ENCODE measurements at places on chromosomes 5 and 9.

GRCh38 chr5:62942384-62942783 is 363.8 kb downstream of the LRRC70 start:
- DNase-seq, result no peak

- DNase-seq, result peak; percentile 33
Measured at GRCh38 chr5:151150471-151151262, 6.9 kb downstream of the ANXA6 start.

DNA sequence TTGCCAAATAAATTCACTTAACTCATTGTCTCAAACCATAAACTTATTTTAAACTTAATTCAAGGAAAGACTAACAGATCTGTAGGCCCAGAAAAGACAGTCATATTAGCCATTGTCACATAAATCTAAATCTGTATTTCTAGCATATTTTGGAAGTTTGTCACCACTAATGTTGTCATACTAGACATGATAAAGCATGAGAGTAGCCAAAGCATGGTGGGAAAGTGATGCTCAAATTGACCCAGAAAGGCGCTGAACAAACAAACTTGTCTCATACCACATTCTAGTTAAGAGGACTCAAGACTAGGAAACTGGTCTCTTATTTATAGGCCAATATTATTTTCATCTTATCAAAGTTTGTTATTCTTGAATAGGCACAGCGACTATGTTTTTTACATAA is 99.4 kb downstream of the VCAN start:
- DNase-seq, result no peak

- DNase-seq, result no peak
Measured at GRCh38 chr5:54704825-54705224, 187.3 kb downstream of the SNX18 start.

DNA sequence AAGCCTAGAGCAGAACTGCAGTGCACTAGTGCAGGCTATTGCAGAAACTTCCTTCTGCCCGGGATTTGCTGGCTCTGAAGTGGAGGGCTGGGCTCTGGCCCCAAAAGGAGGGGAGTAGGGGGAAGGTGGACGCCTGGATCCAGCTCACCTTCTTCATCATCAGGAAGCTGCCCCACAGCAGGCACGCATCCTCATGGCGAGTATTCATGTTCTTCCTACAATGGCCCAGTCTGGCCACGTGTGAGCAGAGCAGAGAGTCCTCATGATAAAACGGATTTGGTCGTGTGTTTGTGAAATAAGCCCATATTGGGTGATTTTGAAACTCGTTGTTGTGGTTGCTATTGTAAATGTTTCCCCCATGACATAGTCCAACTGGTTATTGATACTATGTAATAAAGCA is 8.2 kb upstream of the GLIPR2 start:
- no peak for DNase-seq

DNA sequence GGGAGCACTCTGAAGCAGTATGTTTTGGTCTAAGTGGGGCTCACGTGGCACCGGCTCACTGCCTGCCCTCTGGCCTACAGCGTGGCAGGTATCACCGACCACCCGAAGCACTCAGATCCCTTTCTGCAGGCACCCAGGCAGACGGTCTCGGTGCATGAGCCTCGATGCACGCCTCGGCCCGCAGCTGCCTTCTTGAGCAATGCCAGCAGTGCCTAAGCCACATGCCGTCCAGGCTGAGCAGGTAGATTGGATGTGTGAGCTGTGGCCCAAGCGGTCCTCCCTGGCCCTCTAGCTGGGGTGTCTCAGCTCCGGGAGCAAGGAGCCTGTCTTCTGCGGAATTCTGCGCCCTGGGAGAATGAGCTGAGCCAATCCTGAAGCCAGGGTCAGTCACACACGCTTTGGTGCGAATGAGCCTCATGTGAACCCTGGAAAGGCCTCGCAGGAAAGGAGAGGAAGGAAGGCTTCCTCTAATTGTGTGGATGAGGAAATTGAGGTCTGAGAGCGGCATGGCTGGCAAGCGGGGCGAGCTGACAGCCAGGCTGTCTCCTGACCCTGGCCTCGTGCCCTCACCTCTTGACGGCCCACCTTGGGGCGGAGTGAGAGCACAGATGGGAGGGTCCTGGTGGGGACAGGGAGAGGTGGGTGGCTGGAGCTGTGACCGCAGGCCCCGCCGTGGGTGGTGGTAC is 14.4 kb downstream of the RXRA start:
- no peak for DNase-seq

GRCh38 chr5:53429706-53430105 is 50.7 kb upstream of the FST start:
- no peak for DNase-seq

- no peak for DNase-seq
Measured at GRCh38 chr9:84314306-84314705, 26.3 kb downstream of the SLC28A3 start.

DNA sequence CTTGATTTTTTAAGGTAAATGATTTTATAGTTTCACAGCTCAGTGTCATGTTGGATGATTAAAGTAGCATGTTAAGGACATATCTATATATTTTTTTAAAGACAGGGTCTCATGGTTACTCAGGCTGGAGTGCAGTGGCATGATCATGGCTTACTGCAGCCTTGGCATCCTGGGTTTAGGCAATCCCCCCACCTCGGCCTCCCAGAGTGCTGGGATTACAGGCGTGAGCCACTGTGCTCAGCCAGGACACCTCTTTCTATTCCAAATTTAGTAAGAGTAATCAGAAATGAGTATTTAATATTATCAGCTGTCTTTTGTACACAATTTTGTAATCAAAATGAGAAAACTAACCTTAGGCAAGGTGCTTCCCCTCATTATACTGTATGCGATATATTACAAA is 38.6 kb upstream of the LRRTM2 start:
- DNase-seq, result no peak

DNA sequence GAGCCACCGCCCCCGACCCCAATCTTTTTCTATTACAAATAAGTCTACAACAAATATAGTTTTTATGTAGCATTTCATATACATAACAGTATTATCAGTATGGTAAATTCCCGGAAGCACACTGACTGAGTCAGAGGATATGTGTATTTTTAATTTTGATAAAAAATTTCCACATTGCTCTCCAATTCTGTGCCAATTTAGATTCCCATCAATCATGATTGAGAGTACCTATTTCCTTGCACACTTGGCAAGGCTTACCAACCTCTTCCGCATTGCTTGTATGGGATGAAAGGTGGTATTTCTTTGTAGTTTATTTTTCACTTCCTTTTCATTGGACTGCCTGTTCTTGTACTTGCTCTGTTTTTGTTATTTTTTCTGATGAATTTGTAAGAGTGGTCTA is 204.6 kb downstream of the RFX3 start:
- no peak for DNase-seq

- no peak for DNase-seq
Measured at GRCh38 chr5:172545291-172545801, 91.0 kb upstream of the SH3PXD2B start.

DNA sequence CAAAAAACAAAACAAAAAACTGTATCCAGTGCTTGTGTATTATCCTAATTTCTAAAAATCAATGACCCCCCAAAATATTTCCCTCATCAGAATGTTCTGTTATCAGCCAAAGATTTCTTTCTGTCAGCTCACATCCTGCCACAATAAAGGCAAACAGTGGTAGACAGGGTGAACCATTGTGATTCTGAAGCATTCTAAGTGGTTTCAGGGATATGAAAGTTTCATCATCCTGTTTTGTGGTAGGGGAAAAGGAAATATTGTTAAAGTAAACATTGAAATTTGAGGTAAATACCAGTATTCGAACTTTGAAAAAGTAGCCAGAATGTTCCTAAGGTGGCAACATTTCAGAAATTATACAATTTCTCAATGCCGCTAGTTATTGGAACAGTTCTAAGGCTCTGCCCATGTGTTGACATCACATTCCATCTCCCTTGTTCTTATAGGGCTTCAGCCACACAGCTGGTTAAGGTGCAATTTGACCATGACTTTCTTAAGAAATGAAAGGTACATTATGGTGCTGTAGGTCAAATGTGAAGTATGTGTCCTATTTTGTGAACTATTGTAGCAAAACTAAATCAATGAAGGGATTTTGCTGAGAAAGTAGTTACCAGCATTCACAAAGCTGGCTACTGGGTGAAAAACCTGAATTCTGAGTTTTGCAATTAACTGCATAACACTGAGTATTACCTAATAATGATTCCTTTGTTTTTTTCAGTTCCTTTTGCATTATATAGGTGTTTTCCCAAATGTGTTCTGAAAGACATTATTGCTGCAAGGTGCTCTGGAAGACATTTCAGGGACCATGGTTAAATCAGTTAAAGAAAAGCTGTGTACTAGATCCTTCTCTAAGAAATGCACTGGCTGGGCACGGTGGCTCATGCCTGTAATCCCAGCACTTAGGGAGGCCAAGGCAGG is 107.6 kb upstream of the RASGRF2 start:
- DNase-seq, result no peak

DNA sequence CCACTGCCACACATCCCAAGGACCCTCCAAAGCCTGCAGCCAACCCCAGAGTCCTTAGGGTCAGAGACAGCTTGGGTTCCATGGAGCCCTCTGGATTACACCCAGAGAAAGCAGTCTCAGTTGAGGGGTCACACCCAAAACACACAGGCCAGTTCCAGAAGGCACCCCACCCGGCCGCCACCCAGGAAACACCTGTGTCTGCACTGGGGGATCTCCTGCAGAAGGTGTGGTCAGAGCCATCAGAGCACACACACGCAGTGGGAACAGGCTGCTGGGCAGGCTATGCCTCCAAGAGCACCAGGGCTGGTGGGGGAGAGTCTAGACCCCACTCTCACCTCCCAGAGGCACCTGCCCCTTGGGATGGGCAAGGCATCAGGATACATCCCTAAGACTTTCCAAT is 27.3 kb downstream of the NIPAL4 start:
- DNase-seq, result no peak

GRCh38 chr5:1033178-1033577 is 24.6 kb downstream of the NKD2 start:
- DNase-seq, result no peak

DNA sequence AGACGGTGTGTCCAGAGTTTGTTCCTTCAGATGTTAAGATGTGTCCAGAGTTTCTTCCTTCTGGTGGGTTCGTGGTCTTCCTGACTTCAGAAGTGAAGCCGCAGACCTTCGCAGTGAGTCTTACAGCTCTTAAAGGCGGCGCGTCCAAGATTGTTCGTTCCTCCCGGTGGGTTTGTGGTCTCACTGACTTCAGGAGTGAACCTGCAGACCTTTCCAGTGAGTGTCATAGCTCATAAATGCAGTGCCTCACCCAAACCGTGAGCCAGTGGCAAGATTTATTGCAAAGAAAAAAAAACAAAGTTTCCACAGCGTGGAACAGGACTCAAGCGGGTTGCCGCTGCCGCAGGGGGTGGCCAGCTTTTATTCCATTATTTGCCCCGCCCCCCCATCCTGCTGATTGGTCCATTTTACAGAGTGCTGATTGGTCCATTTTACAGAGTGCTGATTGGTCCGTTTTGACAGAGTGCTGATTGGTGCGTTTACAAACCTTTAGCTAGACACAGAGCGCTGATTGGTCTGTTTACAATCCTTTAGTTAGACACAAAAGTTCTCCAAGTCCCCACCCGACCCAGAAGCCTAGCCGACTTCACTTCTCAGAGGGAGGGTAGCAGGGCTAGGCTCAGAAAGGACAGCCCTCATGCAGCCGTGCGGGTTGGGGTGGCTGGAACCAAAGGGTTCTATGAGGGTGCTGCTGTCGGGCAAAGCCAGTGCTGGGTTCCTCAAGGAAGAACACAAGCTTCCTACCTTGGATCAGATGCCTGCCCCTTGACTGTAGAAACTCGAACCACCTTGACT is 9.1 kb upstream of the RNF130 start:
- DNase-seq, result no peak

DNA sequence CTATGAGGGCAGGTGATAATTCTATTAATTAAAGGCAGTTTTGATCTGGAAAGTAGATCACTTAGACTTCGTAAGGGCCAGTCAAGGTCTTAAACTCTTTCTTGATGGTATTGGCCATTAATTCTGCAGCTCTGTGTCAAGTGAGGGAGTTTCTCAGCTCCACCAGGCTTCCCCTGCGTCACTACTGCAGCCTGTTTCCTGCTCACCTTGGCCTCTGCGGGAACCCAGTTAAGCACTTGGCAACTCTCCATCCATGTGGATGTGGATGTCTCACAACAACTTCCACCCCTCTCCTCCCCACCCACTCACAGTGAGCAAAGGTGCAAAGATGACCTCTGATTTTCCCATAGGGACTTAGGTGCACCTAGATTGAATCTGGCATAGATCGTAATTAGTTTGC is 191.6 kb downstream of the PLK2 start:
- no peak for DNase-seq

DNA sequence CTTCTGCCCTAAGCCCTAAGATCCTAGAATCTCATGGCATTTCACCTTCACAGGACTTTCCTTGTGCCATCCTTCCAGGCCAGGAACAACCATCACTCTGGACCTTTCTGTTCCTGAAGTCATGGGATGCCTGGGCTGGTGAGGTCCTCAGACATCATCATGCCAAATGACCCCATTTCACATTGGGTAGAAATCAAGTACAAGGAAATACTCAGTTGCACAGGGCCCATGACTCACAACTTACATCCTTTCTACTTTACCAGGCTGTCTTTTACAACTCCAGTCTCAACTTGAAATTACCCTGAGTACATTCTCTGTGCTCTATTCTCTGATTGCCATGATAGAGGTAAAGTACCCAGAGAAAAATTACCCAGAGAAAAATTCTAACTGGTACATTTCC is 167.1 kb downstream of the PIK3R1 start:
- no peak for DNase-seq

DNA sequence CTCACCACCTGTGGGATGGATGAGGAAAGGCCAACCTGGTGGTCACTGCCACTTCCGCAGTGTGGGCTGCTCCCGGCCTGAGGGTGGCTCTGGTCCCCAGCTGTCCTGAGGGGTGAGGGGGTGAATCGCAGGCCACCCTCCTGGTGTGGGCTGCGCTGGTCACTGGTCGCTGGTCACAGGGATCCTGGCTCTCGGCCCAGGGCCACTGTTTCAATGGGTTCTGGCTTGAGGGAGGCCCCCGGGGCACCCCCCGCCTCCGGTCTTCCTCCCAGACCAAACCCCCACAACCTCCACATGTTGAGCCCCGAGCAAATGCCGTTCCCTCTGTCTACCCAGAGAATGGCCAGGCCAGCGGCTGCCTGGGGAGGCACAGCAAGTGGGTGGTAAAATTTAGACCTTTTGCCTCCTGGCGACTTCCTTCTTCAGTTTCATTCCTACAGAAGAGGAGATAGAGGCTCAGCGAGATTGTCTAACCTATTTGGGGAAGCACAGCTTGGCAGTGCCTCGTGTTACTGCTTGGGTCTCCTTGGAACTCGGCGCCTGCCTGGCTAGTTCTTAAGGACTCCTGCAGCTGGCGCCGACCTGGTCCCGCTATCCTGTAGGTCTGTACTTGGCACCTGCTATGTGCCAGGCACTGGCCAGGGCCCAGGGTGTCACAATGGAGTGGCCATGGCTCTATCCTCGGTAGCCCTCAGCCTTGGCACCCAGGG is 48.2 kb downstream of the RXRA start:
- no peak for DNase-seq

- DNase-seq, result no peak
Measured at GRCh38 chr5:158126442-158127405, 267.8 kb upstream of the CLINT1 start.

DNA sequence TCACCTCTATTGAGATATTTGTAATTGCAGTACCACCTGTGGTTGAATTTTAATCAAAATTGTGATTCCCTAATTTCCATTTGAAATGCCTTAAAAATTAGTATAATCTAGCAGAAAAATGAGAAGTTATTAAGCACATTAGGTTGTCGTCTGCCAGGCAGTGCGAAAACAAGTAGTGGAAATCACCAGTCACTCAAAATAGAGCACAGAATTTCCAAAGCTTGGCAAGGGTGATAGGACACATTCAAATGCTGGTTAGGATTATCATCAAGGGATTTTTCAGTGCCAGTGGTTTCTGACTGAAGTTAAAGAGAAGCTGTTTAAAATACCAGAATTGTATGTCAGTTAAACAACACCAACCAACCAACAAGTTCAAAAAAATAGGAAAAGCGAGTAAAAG is 97.8 kb downstream of the PLK2 start:
- no peak for DNase-seq

All from occipital lobe (tissue), 3 donors.